ENCODE measurements at places on chromosomes 16 and 17.

DNA sequence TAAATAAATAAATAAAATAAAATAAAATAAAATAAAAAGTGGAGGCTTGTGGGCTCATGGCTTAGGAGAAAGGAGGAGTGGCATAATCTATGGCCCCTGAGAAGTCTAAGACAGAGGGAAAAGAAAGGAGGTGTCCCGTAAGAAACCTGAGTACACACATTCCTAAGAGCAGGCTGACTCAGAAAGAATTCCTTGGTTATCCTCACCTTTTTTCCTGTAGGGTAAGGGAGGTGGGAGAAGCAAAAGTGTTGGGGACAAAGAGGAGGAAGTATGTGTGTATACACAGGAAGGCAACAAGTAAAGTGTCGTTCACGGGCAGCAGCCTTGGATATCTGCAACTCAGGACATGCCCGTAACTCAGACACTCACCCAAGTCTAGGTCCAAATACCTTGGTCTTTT is 29.3 kb downstream of the MARF1 start:
- DNase-seq = no peak

GRCh38 chr16:77790009-77790372 is 1.6 kb downstream of the VAT1L start:
- DNase-seq = no peak

DNA sequence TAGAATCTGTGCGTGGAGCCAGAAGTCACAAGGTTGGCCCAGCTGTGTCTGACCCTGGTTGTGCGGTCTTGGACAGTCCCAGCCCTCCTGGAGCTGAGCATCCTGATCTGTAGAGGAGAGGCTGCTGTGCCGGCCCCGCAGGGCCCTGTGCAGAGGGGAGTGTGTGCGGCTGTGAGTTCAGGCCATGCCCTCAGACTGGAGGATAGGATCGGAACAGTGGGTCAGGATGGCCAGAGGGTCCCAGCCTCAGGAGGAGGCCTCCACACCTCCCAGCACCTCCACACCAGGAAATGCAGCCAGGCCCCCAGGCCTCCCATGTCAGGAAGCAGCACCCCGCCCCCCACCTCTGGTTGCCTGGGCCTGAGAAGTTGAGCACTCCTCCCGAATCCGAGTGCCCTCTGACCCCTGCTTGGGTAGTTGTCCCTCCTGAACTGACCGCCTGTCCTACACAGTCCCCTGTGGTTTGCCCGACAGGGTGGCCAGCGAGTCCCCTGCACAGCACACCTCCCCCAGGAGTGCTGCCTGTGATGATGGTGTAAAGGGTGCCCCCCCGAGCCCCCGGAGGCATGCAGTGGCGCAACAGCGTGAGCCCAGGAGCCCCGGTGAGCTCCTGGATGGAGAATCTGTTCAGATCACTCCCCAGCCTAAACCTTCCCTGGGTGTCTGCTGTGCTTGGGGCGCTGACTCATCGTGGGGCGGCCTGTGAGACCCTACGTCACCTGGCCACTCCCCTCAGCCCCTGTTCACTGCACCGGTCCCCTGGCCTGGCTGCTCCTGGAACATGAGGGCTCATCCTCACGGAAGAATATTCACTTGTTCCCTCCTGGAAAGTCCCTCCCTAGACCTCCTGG is 285.2 kb downstream of the SEC14L1 start:
- DNase-seq = peak; percentile 46

GRCh38 chr16:57985204-57986181 is 14.6 kb upstream of the CNGB1 start:
- DNase-seq = no peak

- DNase-seq = no peak
These were observed 24.0 kb upstream of the SSTR5 start for GRCh38 chr16:1048442-1049112.

GRCh38 chr16:19923396-19923795 is 38.7 kb upstream of the GPRC5B start:
- no peak for DNase-seq

DNA sequence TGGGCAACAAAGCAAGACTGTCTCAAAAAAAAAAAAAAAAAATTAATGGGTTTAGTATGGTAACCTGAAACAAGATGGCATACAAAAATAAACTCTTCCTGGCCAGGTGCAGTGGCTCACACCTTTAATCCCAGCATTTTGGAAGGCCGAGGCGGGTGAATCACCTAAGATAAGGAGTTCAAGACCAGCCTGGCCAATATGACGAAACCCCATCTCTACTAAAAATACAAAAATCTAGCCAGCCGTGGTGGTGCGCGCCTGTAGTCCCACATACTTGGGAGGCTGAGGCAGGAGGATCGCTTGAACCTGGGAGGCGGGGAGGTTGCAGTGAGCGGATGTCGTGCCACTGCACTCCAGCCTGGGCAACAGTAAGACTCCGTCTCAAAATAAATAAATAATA is 55.7 kb downstream of the PAFAH1B1 start:
- DNase-seq = no peak

GRCh38 chr16:25676820-25677219 is 14.9 kb upstream of the HS3ST4 start:
- no peak for DNase-seq

GRCh38 chr16:67544329-67544841 is 15.8 kb downstream of the RIPOR1 start:
- DNase-seq = no peak

- no peak for DNase-seq
These were observed 1.1 kb upstream of the KPNA2 start for GRCh38 chr17:68034452-68034776.

DNA sequence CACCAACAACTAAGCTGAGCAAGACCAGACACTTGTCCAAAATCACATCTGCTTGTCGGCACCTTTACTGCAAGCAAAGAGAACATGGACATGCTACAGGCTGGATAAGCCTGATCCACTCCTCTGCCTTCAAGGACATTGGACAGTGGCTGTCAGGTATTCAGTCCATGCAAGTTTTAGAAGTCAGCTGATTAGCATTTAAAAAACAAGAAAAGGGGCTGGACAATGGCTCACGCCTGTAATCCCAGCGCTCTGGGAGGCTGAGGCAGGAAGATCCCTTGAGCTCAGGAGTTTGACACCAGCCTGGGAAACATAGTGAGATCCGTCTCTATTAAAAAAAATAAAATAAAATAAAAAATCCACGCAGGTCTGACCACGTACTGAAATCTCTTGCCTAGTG is 20.3 kb downstream of the PARN start:
- DNase-seq = no peak

- peak; percentile 74 for DNase-seq
These were observed 78.1 kb upstream of the DHX40 start for GRCh38 chr17:59487161-59487873.

GRCh38 chr16:50209546-50210265 is 56.6 kb downstream of the TENT4B start:
- DNase-seq = no peak

DNA sequence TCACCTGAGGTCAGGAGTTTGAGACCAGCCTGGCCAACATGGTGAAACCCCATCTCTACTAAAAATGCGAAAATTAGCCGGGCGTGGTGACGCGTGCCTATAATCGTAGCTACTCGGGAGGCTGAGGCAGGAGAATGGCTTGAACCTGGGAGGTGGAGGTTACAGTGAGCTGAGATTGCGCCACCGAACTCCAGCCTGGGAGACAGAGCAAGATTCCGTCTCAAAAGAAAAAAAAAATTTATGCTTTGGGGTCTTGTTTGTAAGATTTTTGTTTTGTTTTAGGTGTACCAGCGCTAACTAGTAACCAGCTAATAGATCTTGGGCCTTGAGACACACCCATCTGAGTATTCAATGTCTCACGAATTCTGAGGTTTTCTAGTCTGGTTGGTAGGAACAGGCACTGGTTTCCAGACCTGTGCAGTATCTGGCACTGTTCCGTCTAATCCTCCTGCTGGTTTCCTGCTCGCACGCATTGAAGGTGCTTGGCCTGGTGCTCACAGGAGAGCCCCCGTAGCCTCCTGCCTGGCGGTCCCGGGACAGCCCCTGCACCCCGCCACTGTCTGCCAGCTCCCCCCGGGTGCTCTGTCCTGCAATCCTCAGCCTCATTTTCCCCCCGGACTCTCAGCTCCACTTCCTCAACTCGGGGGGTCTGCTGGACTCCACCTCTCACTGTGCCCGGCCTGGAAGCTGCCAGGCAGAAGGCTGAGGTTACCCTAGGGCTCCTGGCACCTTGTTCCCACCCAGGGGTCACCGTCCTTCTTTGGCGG is 10.6 kb upstream of the DUS1L start:
- DNase-seq = no peak

DNA sequence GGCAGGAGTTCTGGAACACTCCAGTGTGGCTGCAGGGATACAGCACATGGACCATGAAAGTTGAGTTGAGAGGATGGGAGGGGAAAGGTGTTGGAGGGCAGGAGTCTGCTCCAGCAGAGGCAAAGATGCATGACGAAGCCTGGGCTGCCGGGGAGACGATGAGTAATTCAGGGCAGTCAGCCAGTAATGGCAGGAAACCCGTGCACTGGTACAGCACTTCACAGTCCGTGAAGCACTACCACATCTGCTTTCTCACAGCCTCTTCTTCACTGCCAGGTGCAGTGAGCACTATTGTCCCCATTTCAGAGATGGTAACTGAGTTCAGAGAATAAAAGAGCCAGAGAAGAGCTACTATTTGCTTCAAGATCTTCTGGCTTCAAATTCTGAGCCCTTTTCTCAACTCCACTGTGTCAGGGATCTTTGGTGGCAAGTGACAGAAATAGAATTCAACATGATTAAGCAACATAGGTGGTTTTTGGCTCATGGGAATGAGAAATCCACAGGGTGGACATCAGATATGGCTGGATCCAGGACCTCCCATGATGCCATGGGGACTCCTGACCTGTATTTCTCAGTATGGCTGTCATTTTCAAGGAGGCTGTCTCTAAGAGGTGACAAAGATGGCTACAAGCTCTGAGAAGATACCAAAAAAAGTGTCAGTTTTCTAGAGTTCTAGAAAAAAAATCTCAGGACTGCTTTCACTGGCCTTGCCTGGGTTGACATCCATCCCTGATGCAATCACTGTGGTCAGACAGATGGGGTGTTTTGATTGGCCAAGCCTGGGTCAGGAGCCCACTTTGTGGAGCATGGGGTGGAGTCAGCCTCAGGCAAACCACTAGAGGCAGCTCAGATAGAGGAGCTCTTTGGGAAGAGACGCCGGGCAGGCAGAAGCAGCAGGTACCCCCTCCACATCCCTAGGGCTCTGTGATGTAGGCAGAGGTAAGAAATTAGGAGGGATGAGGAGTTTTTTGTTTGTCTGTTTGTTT is 24.7 kb downstream of the IL21R start:
- DNase-seq = peak; percentile 11

- DNase-seq = no peak
These were observed 85.2 kb downstream of the KSR1 start for GRCh38 chr17:27541301-27542023.

DNA sequence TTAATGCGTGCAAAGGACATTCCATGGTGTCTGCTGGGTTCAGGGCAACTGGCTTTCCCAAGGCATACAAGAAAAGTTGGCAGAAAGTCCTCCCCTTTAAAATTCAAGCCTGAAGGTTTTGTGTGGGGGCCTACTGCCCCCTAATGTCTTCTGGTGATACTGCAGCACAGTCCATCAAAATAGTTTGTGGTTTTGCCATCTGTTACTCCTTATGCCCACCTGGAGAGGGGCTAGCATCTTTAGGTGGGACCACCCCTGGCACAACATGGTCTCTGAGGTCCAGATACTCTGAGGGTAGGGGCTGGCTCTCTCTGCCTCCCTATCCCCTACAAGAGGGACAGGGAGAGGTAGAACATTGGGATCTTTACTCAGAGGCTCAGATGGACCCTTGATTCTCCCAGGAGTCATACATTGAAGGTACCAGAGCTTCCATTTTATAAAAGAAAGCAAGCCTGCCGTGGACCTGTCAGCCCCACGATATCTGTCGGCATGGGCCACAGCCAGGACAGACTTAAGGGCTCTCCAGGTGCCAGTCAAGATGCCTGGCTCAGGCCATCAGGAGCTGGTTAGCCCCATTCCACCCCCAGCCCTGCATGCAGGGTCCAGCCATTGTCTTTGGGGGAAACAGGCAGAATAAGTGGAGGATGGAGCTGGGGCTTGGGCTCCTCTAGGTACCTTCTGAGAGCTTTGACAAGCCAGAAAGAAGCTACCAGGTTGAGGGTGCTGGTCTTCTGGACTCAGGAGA is 6.3 kb downstream of the ESRP2 start:
- peak; percentile 67 for DNase-seq

GRCh38 chr17:49528966-49529365 is 33.9 kb downstream of the NGFR start:
- no peak for DNase-seq

GRCh38 chr16:75481475-75481874 is 13.8 kb downstream of the CHST6 start:
- DNase-seq = no peak

DNA sequence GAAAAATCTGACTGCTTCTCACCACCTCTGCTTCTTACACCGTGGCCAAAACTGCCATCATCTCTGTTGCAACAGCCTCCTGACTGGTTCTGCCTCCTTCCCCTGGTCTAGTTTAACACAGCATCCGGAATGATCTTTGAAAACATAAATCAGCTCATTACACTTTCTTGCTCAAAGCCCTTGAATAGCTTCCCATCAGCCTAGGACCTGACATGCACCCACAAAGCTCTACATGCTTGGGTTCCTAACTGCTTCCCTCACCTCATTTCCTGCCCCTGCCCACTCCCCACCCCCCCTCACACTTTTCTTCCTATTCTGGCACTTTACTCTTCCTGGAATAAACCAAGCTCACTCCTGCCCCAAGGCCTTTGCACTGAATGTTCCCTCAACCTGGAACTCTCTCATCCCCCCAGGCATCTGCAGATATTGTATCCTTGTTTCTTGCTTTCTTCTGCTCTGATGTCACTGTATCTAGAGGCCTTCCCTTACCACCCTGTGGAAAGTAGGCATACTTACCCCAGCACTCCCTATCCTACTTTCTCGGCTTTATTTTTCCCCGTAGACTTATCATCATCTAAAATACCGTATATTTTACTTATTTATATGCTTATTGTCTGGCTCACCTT is 112.4 kb downstream of the FTO start:
- DNase-seq = no peak

DNA sequence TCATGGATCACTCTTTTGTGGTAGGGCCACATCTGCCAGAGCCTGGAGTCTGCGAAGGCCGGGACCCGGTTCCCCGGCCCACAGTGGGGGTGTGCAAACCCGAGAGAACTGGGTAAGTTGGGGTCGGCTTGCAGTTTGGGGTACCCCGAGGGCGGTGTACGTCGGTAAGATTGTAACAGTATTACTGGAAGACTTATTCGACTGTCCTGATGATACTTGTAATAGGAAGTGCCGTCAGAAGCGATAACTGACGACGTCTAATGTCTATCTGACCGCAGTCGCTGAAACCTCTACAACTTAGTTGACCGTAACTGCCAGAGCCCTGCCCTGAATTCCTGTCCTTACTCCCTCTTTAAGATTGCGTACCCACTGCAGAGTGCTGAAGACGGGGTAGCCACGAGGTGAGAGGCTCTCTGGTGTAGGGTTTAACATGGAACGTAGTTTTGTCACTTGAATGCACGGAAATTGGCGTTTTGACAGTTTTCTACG is 24.0 kb downstream of the TRPV2 start:
- DNase-seq = no peak

GRCh38 chr17:46736100-46736499 is 82.4 kb downstream of the WNT3 start:
- DNase-seq = no peak

All from NCI-H1694 (cell line).